Upper lobe of left lung (tissue), 6 donors: ENCODE measurements at places on chromosomes 16 and 17.

GRCh38 chr17:80742581-80743180 lies 198.0 kb downstream of the RPTOR start:
- no peak for DNase-seq

DNA sequence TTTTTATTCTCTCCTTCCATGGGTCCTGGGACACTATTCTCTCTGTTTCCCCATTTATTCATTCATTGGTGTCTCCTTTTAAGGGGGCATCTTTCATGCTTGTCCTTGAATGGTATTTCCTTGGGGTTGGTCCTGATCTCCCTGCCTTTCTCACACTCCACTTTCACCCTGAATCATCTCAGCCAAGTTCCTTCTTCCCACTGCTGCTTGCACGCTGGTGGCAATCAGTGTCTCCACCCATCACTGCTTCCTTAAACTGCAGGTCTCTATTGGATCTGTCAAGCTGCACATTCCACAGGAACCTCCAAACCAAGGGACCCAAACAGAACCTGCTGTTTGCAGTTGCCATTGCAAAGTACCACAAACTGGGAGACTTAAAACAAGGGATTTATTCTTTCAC lies 89.3 kb upstream of the SDK2 start:
- no peak for DNase-seq

- no peak for DNase-seq
Observed at GRCh38 chr17:57527221-57528057, 217.7 kb downstream of the CCDC182 start.

- no peak for DNase-seq
Observed at GRCh38 chr16:50437769-50438437, 69.1 kb upstream of the BRD7 start.

GRCh38 chr16:23469814-23470213 lies 16.8 kb upstream of the COG7 start:
- DNase-seq: no peak

GRCh38 chr16:69319381-69319780 lies 8.2 kb downstream of the VPS4A start:
- DNase-seq: no peak

- peak; percentile 49 for DNase-seq
Observed at GRCh38 chr17:7014995-7015958, 2.9 kb downstream of the RNASEK start.

GRCh38 chr16:674968-675883 lies at the start of gene RHBDL1:
Gene RHBDL1 (plus strand): TSS chr16:675671. CDS start chr16:675791, 120 bp downstream.
- peak; percentile 90 for DNase-seq

DNA sequence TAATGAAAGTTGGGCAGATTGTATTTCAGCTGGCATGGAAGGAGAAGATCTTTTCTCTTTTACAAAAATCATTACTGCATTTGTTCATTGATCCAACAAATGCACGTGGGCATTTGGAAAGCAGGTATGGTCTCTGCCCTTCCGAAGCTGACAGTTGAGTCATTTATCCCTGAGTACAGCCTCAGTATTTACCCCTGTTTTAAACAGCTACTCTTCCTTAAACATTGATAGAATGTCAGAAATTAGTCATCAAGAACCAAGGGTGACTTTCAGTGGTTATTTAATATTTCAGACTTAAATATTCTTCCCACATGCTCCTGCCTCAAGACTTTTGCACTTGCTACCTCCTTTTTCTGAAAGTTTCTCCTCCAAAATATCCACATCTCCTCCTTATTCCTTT lies 226.7 kb upstream of the HSBP1 start:
- DNase-seq: no peak

DNA sequence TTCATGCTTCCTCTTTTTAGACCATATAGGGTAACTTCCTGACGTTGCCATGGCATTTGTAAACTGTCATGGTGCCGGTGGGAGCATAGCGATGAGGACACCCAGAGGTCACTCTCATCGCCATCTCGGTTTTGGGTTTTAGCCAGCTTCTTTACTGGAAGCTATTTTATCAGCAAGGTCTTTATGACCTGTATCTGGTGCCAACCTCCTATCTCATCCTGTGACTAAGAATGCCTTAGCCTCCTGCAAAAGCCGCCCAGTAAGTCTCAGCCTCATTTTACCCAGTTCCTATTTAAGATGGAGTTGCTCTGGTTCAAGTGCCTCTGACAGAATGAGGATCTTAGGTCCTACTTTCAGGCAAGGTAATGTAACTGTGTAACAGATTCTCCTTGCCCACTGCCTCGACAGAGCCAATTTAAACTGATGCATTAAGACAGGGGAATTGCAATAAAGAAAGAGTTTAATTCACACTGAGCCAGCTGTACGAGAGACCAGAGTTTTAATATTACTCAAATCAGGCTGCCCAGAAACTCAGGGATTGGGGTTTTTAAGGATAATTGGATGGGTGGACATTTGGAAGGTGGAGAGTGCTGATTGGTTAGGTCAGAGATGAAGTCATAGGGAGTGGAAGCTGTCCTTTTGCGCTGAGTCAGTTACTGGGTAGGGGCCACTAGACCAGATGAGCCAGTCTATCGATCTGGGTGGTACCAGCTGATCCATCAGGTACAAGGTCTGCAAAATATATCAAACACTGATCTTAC lies 59.9 kb upstream of the ATF7IP2 start:
- DNase-seq: no peak

DNA sequence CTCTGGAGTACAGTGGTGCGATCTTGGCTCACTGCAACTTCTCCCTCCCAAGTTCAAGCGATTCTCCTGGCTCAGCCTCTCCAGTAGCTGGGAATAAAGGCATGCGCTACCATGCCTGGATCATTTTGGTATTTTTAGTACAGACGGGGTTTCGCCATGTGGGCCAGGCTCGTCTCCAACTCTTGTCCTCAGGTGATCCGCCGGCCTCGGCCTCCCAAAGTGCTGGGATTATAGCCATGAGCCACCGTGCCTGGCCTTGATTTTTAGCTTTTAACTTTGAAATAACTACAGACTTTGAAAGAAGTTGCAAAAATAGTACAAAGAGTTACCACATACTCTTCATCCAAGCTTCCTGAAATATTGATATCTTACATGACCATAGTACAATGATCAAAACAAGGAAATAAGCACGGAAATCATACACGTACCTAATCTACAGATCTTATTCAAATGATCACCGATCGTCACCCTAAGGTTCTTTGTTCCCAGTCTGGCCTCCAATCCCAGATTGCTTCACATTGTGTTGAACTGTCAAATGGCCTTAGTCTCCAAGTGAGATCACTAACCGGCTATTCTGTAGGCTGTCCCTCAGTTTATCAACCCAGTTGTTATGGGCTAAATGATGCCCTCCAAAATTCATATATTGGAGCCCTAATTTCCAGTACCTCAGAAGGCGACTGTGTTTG lies 18.4 kb downstream of the NPIPA1 start:
- no peak for DNase-seq

- DNase-seq: peak; percentile 31
Observed at GRCh38 chr17:2929881-2930533, 133.4 kb downstream of the OR1D5 start.

DNA sequence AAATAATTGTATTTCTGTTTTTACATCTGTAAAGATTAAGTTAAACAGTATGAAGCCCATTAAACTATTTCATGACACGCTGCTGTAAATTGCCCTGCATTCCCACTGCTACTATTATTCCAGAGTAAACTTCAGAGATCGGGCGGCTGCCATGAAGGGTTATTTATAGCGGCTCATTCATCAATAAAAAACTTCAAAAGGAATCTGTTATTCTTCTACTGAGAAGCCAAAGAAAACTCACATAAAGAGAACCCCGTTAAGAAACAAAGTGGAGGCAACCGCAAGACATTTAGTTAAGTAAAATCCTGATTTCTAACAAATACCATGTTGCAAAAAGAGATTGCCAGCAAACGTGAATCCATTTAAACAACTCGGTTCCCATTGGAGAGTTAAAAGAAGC lies 16.4 kb downstream of the FOXL1 start:
- DNase-seq: no peak

DNA sequence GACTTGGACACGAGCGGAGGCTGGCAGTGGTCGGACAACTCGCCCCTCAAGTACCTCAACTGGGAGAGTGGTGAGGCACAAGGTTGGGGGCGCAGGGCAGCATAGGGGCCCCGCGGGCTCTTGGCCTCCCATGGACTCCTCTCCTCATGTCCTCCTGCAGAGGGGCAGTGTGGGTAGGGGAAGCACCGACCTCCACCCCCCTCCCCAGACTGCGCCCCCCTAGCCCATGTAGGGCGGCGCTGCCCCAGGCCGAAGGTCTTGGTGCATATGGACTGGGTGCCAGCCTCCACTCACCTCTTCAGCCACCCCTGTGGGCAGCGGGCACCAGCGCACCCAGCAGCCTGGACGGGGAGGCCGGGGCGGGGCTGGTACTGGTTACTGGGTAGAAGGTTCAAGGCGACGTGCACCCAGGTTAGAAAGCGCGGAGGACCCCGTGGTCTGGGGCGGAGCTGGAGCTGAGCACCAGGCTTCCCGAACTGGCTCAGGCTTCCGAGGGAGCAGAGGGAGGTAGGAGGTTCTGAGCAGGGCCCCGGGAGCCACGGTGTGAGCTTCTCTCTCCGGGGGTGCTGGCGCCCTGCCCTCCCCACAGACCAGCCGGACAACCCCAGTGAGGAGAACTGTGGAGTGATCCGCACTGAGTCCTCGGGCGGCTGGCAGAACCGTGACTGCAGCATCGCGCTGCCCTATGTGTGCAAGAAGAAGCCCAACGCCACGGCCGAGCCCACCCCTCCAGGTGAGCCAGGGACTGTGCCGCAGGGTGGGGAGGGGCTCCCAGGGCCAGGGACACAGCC lies 39.5 kb downstream of the MRC2 start:
- peak; percentile 85 for DNase-seq

GRCh38 chr17:64212122-64212521 lies 50.9 kb downstream of the TEX2 start:
- no peak for DNase-seq

DNA sequence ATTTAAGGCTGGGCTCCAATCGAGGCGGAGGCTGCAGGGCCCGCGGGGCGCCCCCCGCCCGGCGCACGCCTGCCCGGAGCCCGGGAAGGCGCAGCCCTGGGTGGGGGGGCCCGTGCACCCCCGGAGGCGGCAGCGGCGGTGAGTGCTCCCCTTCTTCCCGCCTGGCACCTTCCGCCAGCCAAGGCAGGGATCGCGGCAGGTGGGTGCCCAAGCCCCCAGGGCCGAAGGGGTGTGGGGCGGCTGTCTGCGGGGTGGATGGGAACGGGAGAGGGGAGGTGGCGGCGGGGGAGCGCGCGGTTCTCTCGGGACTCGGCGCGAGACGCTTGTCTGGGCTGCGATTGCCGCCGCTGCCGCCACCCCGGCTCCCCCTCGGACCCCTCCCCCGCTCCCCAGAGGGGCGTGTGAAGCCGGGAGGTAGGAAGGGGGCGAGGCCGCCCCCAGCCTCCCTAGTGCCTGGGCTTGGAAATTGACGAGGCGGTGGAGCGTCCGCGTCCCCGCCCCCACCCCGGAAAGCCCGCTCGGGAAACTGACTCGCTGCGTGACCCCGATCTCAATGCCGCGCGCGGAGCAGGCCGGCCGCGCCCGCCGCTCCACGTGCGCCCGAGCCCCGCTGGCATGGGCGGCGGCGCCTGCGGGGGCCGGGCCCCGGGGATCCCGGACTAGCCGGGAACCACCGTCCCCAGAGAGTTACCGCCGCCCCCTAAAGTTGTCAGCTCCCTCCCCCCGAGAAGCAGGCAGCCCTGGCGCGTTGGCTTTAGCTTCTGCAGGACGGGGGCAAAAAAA lies 231.5 kb downstream of the MRTFB start:
- DNase-seq: peak; percentile 88

DNA sequence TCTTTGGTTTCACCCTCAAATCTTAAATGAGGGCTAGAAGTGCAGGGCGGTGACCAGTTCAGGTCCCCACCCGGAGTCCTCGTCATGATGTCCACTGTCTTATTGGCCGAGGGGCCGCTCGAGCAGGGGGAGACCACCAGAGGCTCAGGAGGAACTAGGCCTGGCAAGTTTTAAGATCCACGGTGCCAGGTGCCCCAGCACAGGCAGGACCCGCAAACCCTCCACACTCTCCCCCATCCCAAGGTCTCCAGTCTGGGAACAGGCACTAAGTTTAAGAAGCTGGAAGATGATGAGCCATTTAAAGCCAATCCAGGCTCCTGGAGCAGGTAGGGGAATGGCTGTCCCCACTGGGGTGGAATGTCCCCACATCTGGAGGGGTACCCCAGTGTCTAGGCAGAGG lies 4.1 kb downstream of the DLX3 start:
- no peak for DNase-seq

- DNase-seq: no peak
Observed at GRCh38 chr17:42424991-42425610, 2.0 kb upstream of the CAVIN1 start.

DNA sequence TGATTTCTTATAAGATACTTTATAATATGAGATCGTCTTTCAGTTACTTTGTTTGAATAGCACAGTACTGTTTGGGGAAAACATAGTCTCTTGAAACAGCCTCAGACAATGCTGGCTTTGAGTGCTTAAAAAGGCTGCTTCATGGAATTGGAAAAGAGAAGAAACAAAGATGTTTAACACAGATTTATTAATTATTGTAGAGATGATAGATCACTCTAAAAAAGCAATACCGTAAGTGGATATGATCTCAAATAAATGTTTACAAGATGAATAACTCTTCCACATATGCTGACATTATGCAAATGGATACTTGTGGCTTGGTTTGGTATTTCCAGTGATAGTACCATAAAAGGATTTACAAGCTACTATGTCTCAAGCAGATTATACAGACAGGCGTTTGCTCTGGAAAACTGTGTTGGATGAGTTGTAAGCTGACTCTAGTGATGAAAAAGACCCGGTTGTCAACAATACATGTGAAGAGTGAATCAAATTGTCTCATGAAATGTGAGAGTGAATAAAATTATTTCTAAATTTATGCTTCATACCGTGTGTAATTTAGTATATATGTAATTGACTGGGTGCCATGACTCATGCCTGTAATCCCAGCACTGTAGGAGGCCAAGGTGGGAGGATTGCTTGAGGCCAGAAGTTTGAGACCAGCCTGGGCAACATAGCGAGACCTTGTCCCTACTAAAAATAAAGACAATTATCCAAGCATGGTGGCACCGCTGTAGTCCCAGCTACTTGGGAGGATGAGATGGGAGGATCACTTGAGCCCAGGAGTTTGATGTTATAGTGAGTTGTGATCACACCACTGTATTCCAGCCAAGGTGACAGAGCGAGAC lies 105.4 kb downstream of the FTO start:
- no peak for DNase-seq

GRCh38 chr17:14986127-14986526 lies 279.0 kb downstream of the PMP22 start:
- no peak for DNase-seq

DNA sequence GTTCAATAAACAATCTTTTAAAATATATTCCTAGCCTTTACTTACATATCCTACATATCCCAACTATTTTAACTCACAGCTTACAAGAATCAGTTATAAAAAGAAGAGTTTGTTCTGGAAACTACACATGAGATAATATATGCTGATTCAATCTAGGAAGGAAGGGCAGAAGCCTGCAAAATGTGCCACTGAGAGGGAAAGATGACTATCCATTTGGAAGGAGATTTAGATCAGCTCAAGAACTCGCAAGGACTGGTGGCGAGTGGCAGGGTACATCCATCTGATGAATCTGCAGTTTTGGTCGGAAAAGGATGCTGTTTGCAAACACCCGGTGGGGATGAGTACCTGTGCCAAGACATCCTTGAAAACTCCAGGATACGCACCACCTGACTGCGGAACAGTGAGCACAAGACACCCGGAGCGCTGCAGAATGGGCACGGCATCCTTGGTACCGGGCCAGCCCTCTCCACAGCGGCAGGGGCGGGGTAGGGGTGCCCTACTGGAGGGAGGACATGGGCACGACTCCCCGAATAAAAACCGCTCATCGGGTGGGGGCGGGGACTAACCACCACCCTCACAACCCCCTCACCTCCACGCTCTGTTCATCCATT lies 723 bp downstream of the TRIM37 start:
- no peak for DNase-seq

GRCh38 chr16:46862555-46863447 lies 21.4 kb upstream of the GPT2 start:
- peak; percentile 38 for DNase-seq

GRCh38 chr16:17566075-17566474 lies 95.3 kb upstream of the XYLT1 start:
- no peak for DNase-seq
